ENCODE measurements at places on chromosomes 1 and 21.

DNA sequence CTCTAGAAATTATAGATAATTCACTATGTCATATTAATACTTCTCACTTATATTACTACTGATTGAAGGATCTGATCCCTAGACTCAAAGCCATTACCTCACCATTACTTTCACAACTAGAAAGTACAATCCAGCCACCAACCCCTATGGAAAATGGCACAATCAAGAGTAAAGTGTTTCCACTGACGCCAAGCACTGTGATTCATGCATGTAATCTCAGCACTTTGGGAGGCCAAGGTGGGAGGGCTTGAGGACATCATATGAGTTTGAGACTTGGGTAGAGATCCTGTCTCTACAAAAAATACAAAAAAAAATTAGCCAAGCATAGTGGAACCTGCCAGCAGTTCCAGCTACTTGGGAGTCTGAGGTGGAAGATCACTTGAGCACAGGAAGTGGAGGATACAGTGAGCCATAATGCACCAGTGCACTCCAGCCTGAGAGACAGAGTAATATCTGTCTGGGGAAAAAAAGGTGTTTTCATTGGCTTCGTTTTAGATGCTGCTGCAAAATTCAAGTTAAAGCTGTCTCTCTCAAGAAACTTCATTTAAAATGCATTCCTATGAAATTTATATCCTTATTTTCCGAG, 126.5 kb downstream of the AKT3 start:
- DNase-seq, result no peak

- DNase-seq, result no peak
Observed at GRCh38 chr1:17721444-17721843, 33.7 kb upstream of the ACTL8 start.

- peak; percentile 37 for DNase-seq
Observed at GRCh38 chr21:44618909-44619308, 7.0 kb downstream of the KRTAP10-8 start.

DNA sequence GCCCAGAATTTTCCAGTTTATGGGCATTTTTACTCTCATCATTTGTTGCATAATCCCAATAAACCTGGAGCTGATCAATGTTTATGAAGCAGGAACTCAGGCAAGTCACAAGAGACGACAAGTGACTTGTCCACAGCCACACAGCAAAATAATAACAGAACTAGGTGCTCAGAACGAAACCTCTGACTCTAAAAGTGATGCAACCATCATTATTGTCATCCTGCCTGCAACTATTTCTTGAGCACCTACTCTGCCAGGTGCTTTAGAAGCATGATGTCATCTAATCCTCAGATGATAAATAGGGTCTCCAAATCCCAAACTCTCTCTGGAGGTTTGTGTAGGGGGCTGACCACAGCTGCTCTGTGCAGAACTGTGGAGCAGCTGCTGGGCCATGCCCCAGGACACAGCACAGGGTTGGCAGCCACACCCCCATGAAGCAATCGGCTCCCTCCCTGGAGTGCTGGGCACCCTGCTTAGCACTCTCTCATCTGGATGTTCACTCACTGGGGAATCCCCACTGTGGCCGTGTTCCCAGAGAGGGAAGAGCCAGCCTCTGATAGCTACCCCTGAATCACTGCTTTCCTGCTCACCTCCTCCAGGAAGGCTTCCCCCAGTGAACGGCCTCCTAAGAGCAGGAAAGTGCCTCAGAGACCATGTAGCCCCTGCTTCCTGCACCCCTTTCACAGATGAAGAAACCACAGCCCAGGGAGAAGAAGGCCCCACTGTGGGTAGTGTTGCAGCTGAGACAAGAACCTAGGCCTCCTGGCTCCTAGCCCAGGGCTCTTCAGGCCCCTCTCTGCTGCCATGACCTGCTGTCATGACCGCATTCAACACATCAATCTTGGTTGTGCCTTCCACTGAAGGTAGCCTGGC, 2.1 kb downstream of the TTC22 start:
- DNase-seq, result peak; percentile 56

GRCh38 chr1:192491804-192492554, 83.6 kb upstream of the RGS1 start:
- no peak for DNase-seq

DNA sequence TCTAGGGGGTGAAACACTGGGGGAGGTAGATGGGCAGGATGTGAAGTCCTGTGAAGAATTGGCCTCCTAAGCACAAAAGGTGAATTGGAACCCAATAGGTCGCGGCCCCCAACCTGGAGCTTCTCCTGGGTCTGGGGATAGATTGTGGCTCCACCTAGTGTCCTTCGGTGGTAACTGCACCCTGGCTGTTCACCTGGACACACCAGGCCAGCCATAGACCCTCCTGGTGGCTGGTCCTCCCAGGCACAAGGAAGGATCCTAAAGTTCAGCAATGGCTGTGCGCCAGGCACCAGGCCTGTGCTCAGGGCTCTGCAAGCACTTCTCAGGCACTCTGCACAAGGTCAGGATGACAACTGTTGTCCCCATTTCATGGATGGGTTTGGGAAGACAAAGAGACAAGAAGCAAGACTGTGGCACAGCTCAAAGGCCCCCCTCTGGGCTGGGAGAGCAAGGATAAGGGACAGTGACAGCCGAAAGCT, 13.5 kb downstream of the ESPN start:
- peak; percentile 81 for DNase-seq

- DNase-seq, result peak; percentile 72
Observed at GRCh38 chr1:47192458-47193384, 2.9 kb upstream of the PDZK1IP1 start.

DNA sequence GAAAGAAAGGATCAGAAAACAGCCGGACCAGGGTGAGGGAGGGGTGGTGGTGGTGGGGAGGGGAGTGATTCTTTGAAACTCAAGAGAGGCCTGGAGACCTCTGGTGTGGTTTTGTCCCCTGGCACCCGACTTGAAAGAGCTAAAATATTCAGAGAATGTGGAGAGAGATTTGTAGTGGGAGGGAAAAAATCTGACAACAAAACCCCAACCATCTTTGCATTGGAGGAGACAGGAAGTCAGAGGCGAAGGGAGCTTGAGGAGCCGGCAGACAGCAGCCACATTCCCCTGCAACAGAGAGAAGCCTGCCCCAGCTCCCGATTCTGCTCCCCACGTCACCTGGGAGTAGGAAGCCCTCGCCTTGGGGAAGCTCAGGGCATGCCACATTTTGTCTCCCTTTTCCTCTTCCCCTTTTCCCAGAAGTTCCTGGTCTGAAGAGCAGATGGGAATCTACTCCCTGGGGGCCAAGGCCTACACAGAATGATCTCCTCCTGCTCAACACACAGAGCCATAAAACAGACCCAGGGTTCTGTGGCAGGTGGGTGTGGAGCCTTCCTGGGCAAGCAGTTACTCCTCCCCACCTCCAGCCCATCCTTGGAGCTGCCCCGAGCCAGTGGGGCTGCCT, 84.9 kb downstream of the ITPKB start:
- DNase-seq, result no peak

- no peak for DNase-seq
Observed at GRCh38 chr1:25577134-25577920, 33.9 kb downstream of the LDLRAP1 start.

DNA sequence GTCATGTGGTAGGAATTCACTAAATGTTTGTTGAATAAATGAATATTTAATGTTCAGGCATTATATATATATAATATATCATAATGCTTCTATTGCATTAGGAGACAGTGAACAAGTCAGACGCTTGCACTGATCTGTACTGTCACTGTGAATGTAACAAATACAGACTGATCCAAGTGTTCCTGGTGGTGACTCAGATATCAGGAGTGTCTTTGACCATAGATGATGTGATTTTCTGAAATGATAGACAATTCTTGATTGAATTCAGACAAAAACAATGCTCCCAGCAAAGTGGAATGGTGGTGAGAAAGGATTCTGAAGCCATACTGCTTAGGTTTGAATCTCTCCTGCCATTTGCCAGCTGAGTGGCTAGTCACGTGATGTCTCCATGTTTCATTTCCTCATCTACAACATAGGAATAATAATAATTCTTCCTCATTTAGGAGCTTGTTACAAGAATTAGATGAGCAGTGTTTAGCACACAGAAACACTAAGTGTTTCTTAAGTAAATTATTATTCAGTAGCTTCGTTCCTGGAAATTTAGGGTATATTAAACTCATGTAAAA, 71.0 kb downstream of the OLFML2B start:
- no peak for DNase-seq

- DNase-seq, result no peak
Observed at GRCh38 chr1:9195651-9196050, 38.9 kb upstream of the H6PD start.

DNA sequence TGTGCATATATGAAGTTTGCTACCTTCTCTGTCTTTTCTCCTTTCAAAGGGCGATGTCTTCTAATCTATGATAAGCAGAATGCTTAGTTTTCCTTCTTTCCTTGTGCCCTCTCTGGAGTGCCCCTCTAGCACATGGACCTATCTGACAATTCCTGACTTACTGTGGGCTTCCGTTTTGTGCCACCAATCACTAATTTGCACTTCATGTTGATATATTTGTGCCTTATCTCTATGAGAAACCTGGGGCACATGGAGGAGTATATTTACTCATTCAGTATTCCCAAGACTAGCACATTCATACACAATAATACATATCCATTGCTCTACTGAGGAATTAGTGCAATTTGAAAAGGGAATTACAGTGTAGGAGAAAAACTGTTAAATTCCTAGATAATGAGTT, 197.7 kb downstream of the CTH start:
- DNase-seq, result no peak

DNA sequence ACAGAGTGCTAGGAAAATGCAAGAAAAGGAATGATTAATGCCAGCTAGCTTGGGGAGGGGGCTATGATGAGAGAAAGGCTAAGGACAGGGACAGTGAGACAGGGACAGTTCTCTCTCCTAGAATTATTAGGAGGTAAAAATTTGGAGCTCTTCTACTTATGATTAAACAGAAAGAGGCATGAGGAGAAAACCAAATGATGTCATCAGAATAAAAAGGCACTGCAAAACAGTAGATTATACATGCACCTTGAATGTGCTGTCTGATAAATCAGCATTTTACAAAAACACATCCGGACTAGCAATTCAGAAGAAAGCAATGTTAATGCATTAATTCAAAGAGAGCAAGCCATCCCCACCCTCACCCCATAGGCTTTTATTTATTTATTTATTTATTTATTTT, 277.5 kb downstream of the RGS7 start:
- no peak for DNase-seq

GRCh38 chr1:24683713-24684162, 40.6 kb downstream of the SRRM1 start:
- DNase-seq, result no peak

DNA sequence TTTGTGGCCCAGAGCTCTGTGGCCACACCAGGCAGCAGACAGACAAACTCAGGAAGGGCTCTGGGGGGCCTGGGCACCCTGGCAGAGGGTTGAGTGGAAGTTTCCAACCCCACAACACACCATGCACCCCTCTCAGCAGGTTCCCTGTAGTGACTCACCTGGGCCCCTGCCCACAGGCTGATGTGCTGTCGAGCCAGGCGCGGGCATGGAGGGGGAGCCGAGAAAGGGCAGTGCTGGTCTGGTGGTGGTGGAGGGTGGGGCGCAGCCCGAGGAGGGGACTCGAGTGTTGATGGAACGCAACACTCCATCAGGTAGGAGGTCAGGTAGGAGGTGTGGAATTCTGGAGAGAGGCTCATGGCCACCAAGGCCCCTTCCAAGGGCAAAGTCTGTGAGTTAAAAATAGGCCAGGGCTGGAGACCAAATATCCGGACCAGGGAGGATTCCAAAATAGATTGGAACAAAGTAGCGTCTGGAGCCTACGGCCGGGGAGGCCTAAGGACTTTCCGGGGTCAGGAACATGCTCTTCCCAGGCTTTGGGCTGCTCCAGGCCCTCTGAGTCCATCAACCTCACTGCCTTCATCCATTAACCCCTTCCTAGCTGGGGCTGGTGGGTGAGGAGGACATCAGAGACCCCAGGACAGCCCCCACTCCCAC, 191.5 kb upstream of the AJAP1 start:
- no peak for DNase-seq

DNA sequence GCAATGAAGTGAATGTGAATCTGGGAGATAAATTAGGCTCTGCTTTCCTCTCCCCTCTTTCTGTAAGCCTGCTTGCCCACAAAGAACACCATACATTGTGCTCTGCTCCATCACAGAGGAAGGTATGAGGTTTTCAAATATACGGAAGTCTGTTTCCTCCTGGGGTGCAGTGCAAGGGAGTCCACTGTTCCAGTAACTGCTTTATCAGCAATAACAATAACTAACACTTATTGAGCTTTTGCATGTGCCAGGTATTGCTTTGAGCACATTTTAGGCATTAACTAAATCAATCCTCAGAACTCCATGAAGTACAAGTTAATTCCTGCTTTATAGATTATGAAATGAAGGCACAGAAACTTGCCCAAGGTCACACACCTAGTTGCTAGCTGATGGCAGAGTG, 10.0 kb downstream of the LTN1 start:
- DNase-seq, result no peak

DNA sequence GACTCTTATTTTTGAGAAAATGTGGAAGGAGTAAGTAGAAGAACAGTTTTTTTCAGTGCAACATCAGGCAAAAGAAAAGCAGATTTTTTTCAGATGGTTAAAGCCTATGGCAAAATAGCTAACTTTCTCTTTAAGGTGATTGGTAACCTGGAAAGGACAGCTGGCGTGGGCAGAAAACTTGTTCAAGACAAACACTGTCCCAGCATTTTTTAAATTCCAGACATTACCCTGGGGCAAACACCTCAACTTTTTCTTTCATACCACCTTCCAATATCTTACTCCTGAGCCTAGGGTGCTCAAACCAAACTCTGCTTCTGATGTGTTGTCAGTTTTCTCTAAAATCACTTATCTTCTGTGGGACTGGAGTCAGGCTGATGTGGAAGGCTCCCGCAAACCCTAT, 2.7 kb upstream of the LEPR start:
- no peak for DNase-seq

DNA sequence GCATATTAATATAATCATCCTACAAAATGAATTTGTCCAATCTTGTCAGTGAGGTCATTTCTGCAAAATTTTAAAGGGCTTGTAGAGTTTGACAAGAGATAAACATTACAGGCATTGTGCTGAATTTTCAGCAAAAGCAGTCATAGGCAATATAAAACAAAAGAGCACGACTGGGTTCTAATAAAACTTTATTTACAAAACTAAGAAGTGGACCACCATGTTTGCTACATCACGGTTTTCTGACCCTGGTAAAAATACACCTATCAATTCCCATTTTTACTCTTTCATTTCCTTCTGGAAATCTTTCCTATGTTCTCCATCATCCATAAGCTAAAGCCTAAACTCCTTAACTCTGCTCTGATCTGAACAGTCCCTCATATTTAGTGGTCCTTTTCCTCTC, 229.8 kb upstream of the SGIP1 start:
- no peak for DNase-seq

All from activated CD4-positive, alpha-beta T cell treated with anti-CD3 and anti-CD28 coated beads, Interleukin-2, amount 50 U/mL, for 48 hours (primary cell).